Stimulated activated CD8-positive, alpha-beta memory T cell treated with anti-CD3 and anti-CD28 coated beads, Interleukin-4, amount 100 ng/mL, for 1 hour (primary cell): ENCODE measurements at places on chromosomes 7 and 10.

- DNase-seq, result no peak
Measured at GRCh38 chr10:3538291-3538655, 246.7 kb downstream of the KLF6 start.

- no peak for DNase-seq
Measured at GRCh38 chr7:46468753-46469356, 547.8 kb upstream of the IGFBP3 start.

- DNase-seq, result no peak
Measured at GRCh38 chr7:43108255-43109011, 4.0 kb upstream of the HECW1 start.

GRCh38 chr7:87003872-87004798 is 55.3 kb downstream of the ELAPOR2 start:
- DNase-seq, result no peak

DNA sequence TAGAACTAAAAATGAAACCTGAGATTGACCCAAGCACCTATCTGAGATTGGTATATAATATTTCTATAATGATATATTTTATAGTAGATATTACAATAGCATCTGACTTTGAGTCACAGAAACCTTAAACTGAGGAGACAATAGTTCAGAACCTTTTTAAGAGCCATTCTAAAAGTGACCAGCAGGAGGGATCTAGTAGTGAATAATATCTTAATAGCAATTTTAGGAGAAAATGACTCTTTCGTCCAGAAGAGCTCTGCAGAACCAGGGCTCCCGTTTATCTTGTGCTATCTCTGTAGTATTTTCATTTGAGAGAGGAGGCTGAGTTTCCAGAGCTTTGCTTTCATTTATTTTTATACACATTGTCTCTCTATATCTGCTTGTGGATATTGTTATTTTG is 68.1 kb downstream of the PODXL start:
- no peak for DNase-seq

- no peak for DNase-seq
Measured at GRCh38 chr7:49520951-49521350, 252.5 kb upstream of the VWC2 start.

DNA sequence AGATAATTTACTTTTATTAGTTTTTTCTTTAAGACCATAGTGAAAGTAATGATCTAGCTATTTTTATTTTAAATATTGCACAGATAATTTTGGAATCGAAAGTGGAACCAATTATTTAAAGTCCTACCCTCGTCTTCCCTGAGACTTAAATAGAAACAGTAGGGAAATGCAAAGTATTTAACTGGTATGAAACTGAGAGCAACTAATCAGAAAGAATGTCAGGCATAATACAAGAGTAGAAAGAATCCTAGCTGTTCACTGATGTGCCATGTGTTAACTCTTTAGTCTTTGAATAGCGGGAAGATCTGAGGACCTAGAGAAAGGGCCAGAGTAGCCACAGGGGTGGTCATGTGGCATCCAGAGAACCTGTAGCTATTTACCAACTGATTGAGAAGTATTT is 630.0 kb downstream of the NRG3 start:
- DNase-seq, result no peak

DNA sequence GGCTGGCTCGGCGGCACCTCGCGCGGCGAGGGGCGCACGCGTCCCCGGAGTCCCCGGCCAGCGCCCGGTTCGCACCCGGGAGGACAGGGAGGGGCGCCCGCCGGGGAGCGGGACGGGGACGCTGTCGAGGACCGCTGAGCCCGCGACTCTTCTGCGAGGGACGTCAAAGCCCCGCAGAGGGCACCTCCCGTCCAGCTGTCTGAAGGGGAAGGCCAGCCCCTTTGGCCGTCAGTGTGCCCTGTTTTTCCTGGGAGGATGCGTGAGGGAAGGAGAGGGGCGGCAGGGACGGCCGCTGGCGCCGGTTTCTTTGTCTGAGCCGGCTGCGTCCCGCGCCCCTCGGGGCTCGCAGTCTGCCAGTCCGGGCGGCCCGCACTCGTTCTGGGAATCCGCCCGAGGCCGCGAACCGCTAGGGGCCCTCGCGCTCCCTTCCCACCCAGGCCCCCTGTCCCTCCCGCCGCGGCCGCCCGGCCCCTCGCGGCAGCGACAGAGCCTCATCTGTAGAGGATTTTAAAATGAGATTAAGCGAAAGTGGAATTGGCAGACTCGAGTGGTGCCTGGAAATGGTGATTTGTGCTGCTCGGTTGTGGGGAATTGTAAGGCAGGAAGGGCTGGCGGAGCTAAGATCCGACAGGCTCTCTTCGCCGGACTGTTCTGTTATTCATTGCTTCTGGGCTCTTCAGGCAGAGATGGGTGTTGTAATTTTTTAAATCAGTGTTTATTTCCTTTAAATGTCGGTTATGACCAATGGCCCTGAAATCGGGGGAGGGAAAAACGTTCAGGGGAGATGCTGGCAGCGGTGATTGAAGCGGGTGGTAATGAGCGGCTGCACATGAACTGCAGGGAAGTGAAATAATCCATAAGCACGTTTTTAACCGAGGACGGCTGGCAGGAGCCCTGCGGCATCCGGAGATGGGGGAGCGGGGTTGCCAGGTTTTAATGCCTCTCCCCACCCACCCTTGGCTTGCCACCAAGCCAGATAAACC is 618 bp upstream of the RELN start:
- no peak for DNase-seq

DNA sequence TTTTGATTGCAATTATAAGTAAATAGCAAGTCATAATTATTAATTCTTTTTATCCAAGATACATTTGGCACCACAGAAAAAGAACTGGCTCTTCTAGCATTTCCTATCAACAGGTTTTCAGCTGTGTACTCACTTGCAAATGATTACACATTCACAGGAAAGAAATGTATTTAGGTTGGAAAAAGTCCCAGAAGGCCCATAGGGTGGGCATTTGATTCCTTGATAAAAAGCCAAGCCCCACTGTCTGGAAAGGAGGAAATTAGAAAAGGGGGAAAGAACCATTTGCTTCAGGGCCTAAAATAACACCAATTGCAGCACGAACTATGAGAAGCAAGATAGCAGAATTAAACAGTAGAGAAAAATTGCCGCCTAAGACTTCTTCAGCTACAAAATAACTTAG is 80.8 kb upstream of the COL1A2 start:
- DNase-seq, result no peak

DNA sequence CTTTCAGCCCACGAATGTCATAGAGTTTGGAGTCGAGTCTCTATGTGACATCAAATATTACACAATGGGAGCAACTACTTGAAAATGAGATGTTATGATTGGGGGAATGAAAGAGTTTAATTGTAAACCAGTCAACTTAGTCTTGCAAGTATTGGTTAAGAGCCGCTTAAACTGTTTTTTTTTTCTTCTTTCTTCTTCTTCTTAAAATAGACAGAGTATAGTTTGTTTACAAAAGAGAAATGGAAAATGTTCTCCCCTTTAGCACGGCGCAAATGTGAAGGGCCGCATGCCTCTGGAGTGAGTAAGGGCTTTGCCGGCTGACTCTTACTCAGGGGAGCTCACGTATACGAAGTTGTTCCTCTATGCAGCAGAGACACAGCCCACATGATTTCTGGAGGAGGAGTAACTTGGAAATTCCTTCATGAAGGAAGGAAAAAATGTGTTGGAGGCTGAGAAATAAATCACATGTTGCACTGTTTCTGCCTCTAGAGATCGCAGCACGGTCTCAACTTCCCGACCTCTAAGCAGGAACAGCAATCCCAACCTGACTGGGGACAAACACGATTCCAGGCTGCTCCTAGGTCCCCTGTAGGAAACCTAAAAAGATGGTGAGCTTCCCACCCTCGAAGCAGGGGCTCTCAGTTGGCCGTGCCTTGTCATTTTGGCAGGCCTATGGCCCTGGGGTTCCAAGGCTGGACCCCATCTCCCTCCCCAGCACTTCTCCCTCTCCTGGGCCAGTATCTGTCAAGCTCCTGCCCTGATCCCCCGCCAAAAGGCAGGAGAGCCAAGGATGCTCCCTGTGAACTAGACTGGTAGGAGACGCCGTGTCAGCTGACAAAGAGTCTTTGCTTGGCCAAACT is 44.8 kb downstream of the MYOF start:
- no peak for DNase-seq

DNA sequence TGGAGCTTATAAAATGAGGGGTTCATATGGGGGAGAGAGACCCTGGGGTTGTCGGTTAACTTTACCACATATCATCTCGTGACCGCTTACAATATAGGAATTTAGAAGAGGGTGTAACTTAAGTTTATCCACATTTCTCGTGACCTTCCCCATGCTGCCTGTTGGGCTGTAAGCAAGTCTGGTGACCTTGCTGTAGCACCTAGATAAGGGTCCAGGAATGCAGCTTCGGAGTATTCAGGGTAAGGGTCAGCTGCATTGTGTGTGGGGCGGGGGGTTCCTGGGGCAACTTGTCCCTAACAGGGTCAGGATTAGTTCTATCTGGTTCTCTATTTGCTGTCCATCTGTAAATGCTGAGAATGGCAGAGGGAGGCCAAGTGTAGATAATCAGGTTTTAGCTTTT is 1.3 kb upstream of the CHST3 start:
- DNase-seq, result no peak
